ENCODE measurements at places on chromosomes 12 and 14.
A peak's percentile ranks its signal among the peaks of the same experiment; 100 is the strongest.

- peaks cover 24% of the 10 kb centered on the region for H3K4me1 ChIP-seq
- H3K27me3 ChIP-seq: peaks cover 1% of the 10 kb centered on the region
- DNase-seq: no peak
- H3K36me3 ChIP-seq: no peaks in the 10 kb centered on the region
- no peak overlapping the region for H3K27ac ChIP-seq
- peak overlapping the region; percentile 90 for H3K4me3 ChIP-seq
These were observed 1.4 kb downstream of the TMTC2 start for GRCh38 chr12:82688035-82688501.

- H3K27me3 ChIP-seq: no peaks in the 10 kb centered on the region
- H3K27ac ChIP-seq: no peak overlapping the region
- no peak for DNase-seq
- H3K36me3 ChIP-seq: no peaks in the 10 kb centered on the region
These were observed 17.0 kb downstream of the RITA1 start for GRCh38 chr12:113202300-113203075.

DNA sequence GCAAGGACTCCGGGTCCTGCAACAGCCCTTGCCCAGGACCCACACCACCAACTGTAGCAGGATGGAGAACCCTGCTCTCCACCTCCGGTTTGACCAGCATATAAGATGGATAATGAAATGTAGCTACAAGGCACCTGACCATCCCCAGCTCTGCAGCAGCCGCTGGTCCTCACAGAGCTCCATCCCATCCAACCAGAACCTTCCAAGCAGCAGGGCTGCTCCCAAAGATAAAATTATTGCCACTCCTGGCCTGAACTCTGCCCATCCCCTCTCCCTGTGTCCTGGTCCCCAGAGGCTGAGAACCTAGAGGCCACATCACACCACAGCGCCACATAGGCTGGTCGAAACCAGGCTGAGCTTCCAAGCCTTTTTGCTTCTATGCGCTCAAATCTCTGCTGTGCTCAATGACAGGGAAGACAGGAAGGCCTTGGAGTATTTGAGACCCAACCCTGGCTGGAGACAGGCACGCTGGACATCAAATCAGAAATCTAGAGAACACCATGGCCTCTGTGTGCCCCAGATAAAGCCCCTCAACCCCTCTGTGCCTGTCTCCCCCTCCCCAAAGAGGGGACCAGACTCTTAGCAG, 4.2 kb downstream of the CDK2AP1 start:
- H3K27me3 ChIP-seq: no peaks in the 10 kb centered on the region
- no peak overlapping the region for H3K4me3 ChIP-seq
- no peak overlapping the region for H3K27ac ChIP-seq
- no peak for DNase-seq
- H3K36me3 ChIP-seq: no peaks in the 10 kb centered on the region

DNA sequence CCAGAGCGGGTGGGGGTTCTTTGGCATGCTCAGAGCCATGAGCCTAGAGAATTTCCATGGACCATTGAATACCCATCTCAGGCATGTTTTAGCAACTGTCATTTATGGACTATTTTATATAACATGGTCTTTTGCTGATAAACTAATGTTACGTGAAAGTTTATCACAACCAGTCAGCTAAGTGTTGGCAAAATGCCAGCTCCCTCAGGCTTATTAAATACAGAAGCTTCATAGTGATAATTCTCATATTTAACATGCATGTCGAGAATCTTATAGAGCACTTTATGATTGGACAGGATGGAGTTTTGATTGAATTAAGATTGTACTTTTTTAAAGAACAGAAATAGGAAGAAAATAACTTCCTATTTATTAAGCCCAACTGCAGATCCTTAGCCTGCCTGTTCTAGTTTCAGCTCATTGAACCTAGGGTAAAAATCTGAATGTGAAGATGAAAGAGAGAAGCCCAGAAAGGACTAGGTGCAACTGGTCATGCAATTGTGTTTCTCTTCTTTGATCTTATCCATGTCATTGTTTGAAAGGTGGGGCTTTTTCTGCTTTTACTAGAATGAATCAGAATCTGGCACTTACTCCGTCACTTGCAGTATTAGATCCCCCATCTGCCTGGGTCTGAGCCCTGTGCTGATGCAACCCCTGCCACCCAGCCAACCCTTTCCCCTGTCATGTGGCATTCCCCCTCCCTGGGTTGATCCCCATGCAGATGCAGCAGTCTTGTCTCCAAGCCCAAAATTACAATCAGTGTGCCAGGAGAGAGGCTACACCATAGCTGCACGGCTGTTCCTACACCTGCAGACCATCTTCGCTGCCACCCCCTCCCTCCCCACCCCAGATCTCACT, 134.6 kb upstream of the EVL start:
- H3K4me3 ChIP-seq: no peak overlapping the region
- H3K36me3 ChIP-seq: no peaks in the 10 kb centered on the region
- DNase-seq: no peak
- peaks cover 22% of the 10 kb centered on the region for H3K27me3 ChIP-seq

GRCh38 chr14:72169521-72169920, 237.3 kb downstream of the RGS6 start:
- peaks cover 6% of the 10 kb centered on the region for H3K27me3 ChIP-seq
- H3K4me3 ChIP-seq: no peak overlapping the region
- no peaks in the 10 kb centered on the region for H3K36me3 ChIP-seq
- DNase-seq: no peak

DNA sequence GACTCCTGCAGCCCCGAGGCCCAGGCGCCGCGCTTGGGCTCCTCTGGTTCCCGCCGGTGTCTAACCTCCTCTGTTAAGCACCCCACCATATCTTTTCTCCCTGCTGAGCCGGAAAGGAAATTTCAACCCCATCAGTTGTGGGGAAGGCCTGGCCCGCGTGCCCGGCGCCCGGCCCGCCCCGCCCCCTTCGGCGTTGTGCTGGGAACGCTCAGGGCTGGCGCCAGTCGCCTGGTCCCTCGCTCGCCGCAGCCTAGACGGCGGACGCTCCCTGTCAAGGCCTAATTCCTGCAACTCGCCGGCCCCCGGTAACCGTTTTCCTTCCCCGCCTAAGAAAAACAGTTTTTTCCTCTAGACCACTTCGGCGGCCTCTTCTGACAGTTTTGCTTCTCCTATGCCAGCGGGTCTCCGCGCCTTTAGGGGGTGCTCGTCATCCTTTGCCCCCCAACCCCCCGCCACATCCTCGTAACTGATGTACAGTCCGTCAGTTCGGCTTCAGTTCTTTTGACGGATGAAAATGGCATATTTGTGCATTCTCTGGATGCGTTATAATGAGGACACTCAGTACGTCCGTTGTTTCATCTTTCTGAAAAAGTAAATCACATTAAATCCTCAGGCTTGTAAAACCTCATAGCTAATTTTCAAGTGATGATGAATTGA, 506 bp upstream of the NAP1L1 start:
- peak overlapping the region; percentile 99 for H3K27ac ChIP-seq
- H3K4me1 ChIP-seq: peaks cover 47% of the 10 kb centered on the region
- no peaks in the 10 kb centered on the region for H3K36me3 ChIP-seq
- no peak for DNase-seq

DNA sequence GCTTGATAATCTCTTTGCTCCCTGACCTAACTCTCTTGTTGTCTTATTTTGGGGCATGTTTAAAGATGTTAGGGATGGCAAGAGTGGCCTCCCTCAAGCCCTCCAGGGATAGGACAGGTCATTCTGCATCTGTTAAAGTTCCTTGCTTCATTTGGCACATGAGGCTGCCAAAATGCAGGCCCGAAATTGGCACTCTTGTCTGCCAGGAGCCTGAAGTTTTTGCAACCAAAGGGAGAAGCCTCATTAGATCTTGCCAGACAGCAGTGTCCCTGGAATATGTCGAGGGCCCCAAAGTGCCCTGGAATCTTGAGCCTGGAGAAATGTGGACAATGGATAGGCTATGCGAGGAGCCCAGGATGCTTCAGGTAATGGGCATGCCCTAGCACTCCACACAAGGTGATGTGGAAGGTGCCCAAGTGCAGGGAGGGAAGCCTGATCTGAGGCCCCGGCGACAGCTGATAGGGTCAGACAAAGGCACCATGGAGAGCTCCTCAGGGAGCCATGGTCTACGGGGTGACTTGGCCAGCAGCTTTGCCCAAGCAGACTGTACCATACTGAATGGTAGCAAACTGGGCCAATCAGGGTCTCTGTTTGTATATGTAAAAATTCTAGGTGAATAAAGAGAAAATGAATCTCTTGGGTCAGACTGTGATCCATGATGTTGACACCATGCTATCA, 173.0 kb upstream of the WSCD2 start:
- no peak for DNase-seq
- no peaks in the 10 kb centered on the region for H3K36me3 ChIP-seq
- H3K27ac ChIP-seq: no peak overlapping the region

- H3K4me1 ChIP-seq: peaks cover 4% of the 10 kb centered on the region
- no peak for DNase-seq
- peaks cover 14% of the 10 kb centered on the region for H3K36me3 ChIP-seq
- no peaks in the 10 kb centered on the region for H3K27me3 ChIP-seq
These were observed 67.4 kb downstream of the CLIP1 start for GRCh38 chr12:122354958-122355641.

DNA sequence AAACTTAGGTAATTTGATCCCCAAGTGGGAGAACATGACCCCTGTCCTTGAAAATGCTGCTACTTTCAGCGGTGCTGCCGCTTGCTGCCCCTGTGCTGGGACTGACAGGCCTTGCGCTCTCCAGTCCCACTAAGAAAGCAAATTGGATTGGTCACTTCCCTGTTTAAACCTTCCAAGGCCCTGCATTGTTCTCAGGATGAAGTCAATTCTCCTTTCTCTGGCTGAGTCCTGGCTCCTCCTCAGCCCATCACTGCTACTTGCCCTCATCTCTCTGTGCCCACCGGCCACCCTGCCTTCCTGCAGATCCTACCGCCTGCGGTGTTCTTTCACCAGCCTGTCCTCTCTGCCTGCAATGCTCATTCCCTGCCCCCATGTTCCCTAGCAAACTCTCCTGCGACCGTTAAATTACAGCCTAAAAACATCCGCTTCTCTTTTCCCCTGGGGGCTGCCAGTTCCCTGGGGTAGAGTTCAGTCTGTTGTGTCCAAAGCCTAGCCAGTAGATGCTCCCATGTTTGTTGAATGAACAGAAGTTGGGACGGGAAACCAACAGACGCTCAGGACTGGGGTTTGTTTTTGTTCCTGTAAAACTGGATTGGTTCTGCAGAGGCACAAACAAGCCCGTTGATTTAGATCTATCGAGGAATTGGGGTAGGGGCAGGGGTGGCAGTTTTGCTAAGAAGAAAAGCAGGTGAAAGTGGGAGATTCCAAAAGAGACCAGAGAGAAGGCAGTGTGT, 127.3 kb upstream of the HIF1A start:
- peaks cover 84% of the 10 kb centered on the region for H3K4me1 ChIP-seq
- H3K4me3 ChIP-seq: peak overlapping the region; percentile 82
- peak overlapping the region; percentile 99 for H3K27ac ChIP-seq
- no peaks in the 10 kb centered on the region for H3K36me3 ChIP-seq
- DNase-seq: no peak

- peaks cover 4% of the 10 kb centered on the region for H3K27me3 ChIP-seq
- peaks cover 4% of the 10 kb centered on the region for H3K4me1 ChIP-seq
- DNase-seq: no peak
- no peak overlapping the region for H3K27ac ChIP-seq
- no peaks in the 10 kb centered on the region for H3K36me3 ChIP-seq
These were observed 183.9 kb upstream of the SOX5 start for GRCh38 chr12:24133384-24133783.

GRCh38 chr14:104115131-104115600, 23.2 kb upstream of the KIF26A start:
- H3K27me3 ChIP-seq: peaks cover 12% of the 10 kb centered on the region
- no peaks in the 10 kb centered on the region for H3K4me1 ChIP-seq
- no peaks in the 10 kb centered on the region for H3K36me3 ChIP-seq
- H3K27ac ChIP-seq: no peak overlapping the region

DNA sequence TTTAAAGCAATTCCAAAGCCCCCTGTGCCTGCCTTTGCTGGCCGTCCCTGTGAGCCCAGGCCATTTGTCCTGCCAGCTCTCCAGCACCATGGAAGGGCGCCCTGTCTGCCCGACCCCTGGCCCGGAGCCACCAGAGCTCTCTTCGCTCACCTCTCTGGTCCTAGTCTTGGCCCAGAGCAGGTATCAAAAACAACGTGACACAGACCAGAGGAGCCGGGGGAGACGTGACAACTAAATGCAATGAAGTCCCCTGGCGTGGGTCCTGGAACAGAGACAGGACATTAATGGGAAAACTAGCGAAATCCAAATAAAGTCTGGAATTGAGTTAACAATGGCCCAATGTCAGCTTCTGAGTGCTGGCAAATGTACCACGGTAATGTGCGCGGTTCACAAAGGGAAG, 83.2 kb upstream of the DIO3 start:
- H3K4me1 ChIP-seq: no peaks in the 10 kb centered on the region
- no peak overlapping the region for H3K27ac ChIP-seq
- peaks cover 25% of the 10 kb centered on the region for H3K27me3 ChIP-seq
- DNase-seq: no peak
- no peaks in the 10 kb centered on the region for H3K36me3 ChIP-seq
- H3K4me3 ChIP-seq: no peak overlapping the region

DNA sequence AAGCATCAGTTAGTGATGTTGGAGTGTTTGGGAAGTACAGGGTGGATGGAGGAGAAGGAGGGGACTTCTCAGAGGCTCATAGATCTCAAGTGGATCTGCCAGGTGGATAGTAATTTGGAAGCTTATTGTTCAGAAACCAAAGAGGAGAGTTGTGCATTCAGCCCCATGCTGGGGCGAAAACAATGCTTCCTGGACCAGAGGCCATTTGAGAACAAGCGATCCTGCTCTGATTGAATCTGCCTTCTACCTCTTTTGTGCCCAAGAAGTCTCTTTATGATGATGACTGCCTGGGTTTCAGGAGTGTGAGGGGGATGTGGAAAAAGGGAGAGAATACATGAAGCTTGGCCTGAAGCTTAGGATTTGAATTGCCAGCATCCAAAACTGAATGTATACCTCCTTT, 110.8 kb upstream of the SRRM4 start:
- no peaks in the 10 kb centered on the region for H3K4me1 ChIP-seq
- no peaks in the 10 kb centered on the region for H3K36me3 ChIP-seq
- peaks cover 11% of the 10 kb centered on the region for H3K27me3 ChIP-seq
- no peak overlapping the region for H3K4me3 ChIP-seq

- no peak overlapping the region for H3K4me3 ChIP-seq
- H3K27me3 ChIP-seq: no peaks in the 10 kb centered on the region
- no peaks in the 10 kb centered on the region for H3K36me3 ChIP-seq
- peaks cover 5% of the 10 kb centered on the region for H3K4me1 ChIP-seq
- no peak for DNase-seq
These were observed 44.2 kb upstream of the TSPAN9 start for GRCh38 chr12:3032770-3033538.

- no peaks in the 10 kb centered on the region for H3K27me3 ChIP-seq
- no peak overlapping the region for H3K4me3 ChIP-seq
- H3K36me3 ChIP-seq: peaks cover 11% of the 10 kb centered on the region
These were observed 47.7 kb downstream of the ELK3 start for GRCh38 chr12:96241846-96242256.

GRCh38 chr12:50224026-50224692, 57.0 kb upstream of the CERS5 start:
- H3K4me1 ChIP-seq: peaks cover 6% of the 10 kb centered on the region
- no peak for DNase-seq
- no peak overlapping the region for H3K27ac ChIP-seq
- H3K36me3 ChIP-seq: no peaks in the 10 kb centered on the region

All from naive B cell (primary cell).